ENCODE measurements at places on chromosomes 3 and 15.
A peak's percentile ranks its signal among the peaks of the same experiment; 100 is the strongest.

GRCh38 chr3:52317208-52318000, 1.3 kb downstream of the DNAH1 start:
- no peak for DNase-seq

DNA sequence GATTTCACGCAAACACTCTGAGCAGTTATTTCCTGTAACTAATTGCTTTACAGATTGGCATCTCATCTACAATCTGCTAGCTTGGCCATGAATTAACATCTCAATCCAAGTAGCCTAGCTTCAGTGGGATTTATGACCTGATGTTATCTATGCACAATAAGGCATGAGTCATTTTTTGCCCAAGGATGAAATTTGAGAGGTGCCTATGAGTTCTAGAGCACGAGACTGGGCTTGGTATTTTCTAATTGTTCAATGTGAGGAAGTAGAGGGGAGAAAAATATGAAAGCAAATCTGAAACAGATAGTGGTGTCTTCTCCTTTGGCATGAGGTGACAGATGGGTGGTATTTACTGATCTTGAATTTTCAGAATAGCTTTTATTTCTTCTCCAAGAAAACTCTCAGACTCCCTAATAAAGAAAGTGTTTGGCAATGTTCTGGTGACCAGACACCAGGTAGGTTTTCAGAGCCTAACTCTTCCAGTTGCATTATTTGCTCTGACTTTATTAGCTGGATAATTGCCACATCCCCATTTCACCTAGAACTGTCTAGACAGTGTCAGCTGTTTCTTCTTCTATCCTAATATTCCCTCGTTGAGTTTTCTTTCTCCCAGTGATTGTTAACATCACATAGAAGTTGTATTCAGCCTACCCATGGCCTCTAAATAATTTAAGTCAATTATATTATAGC, 301.0 kb upstream of the UMPS start:
- DNase-seq: peak; percentile 84

DNA sequence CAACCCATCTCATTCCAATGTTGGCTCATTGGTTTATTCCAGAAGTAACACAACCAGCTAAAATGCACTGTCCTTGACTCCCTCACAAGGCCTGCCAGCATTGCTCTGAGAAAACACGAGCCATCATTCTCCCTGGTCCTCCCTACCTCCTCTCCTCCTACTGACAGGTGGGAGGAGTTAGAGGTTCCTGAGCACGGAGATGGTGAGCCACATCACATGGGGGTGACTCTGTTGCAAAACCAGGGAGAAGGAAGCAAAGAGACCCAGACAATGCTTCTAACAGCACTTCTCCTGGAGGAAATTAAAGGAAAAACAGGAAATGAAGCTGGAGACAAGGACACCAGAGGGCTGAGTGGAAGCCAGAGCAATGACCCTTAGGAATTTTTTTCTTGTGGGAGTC, 667.4 kb downstream of the NTRK3 start:
- no peak for DNase-seq

DNA sequence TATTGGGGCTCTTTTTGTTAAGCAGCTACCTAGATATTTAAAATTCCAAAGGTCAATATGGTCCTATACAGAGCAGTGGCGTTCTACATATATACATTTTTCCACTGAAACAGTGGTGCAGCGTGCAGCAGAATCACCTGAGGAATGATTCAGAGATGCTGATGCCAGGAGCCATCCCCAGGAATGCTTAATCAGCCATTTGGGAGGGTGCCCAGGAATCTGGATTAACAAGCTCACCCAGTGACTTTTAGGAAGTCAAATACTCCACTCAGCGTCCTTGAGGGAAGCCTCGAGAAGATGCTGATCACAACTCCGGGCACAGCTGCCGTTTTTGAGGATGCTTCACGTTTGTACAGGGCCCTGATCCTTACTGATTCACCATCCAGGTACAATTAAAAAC, 82.6 kb upstream of the ARHGEF3 start:
- peak; percentile 70 for DNase-seq

DNA sequence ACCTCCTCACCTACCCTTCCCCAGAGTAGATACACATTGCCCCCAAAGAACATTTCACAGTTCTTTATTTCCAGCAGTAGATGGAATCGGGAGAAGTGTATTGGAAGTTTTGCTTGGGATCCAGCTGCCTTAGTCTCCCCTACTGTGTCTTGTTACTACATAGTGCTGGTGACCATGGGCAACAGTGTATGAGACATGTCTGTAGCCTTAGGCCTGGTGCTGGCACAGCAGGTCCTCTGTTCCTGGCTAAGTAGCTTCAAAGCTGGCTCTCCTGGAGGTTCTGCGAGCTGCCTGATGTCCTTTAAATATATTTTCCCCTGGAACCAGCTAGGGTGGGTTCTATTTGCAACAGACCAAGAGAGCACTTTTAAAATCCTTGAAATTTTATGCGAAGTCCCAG, 174.7 kb downstream of the THSD4 start:
- DNase-seq: no peak

DNA sequence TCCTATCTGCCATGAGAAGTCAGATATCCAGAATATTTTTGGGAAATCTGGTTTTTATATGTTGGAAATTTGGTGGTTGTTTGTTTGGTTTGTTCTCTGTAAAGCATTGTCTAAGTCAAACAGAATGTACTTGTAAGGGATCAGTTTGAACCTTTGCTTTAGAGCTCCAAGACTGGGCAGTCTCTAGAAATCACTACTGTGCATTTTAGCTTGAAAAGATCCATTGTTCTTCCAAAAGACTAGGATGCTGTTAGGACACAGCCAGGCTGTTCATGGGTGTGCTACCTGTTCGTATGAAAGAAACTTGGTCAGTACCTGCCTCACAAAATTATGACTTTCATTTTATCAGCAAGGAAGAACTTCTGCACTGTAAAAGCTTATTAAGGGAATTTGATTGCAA, 182.6 kb downstream of the WDR72 start:
- no peak for DNase-seq

DNA sequence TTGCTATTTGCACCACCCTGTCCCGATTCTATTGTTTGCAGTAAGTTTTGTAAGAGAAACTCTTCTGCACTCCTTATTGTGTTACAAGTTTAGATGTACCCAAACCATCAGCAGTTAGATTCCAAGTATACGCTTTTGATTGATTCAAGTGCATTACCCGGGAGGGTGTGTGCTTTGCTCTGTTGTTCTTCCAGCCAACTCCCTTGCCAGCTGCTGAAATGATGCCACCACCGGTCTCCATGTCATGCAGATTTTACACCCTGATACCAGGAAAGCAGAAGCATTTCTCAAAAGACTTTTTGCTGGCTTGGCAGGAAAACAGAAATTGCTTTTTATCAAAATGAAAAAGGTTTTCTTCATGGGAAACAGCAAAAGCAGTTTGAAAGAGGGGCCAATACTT, 1006.6 kb upstream of the CFAP20DC start:
- no peak for DNase-seq

DNA sequence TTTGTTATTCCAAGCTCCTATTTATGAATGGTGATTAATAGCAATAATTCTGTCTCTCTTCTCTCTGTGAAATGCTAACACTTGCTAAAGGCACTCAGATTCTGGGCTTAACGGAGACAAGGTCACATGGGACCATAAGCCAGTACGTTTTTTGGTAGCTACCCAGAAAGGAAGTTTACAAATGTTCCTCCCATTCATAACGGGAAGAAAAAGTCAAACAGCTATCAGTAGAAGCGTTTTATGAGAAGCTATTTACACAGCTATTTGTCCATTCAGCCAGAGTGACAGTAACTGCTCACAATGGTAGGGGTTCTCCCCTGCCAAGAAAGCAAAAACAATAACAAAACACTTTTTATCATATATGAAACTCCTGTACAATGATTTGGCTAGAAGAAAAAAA, 51.5 kb downstream of the ZMAT3 start:
- no peak for DNase-seq

GRCh38 chr3:174362556-174362955, 496.6 kb upstream of the NAALADL2 start:
- no peak for DNase-seq

DNA sequence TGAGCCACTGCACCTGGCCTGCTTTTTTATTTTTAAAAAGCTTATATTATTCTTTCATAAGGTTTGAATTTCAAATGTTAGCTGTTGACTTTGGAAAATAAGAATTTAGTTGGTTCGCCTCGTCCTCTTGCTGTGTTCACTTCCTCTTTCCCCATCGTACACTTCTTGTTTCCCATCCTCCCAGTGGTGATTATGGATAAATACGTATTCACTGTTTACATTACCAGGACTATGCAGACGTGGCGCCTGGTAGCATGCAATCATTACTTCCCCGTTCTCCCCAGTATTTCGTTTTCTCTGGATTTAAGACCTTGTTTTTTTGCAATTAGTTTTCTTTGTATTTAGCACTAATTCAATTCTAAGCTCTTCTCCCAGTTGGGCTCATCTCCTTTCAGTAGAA, 70.1 kb downstream of the LMLN start:
- no peak for DNase-seq

- no peak for DNase-seq
Measured at GRCh38 chr3:69738315-69738714, 949 bp upstream of the MITF start.

DNA sequence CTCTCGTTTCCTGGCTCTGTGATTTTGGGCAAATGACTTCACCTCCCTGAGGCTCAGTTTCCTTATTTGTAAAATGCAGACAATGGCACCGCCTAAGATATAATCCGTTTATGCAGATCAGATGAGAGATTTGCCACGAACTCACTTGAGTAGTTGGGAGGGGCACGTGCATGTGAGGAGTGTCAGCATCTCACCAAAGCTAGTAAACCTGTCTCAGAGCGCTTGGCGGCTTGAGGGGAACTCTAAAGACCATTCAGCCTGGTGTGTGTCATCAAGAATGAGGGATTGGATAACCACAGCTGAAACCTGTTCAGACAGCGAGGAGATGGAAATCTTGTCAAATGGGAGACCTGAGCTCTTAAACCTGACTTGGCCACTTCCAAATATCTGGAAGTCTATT, 48.7 kb downstream of the BDH1 start:
- DNase-seq: peak; percentile 93

GRCh38 chr3:188049606-188050530, 104.1 kb upstream of the LPP start:
- no peak for DNase-seq

GRCh38 chr3:100169201-100169920, 55.1 kb upstream of the FILIP1L start:
- no peak for DNase-seq

DNA sequence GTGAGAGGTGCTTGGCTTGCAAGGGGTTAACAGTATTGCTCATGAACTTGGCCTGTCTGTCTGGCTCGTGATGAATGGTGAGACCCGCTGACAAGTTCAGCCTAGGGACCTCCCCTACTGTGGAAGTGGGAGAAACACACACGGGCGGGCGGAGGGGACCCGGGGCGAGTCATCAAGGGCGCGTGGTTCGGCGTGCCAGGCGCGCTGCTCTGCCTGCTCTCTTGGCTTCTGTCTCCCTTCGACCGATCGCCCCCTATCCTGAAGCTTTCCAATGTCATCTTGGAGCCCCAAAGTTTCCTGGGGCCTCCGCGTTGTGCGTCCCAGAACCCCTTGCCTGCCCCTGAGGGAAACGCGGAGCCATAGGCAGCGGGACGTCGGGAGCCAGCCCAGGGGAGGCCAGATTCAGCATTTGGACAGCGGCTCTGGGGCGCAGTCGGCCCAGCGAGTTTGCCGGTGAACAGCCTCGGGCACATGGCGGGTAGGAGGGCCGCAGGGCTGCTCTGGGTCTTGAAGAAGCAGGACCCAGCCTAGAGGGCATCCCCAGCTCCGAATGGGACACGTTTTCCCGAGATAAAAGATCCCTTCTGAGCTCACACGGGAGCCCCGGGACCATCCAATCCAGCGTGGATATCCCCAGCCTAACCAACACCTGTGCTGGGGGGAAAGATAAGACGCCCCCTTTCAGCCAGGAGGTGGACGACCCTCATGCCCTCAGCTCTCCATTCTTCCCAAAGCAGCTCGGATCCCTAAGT, 27.0 kb upstream of the POLG start:
- DNase-seq: no peak

DNA sequence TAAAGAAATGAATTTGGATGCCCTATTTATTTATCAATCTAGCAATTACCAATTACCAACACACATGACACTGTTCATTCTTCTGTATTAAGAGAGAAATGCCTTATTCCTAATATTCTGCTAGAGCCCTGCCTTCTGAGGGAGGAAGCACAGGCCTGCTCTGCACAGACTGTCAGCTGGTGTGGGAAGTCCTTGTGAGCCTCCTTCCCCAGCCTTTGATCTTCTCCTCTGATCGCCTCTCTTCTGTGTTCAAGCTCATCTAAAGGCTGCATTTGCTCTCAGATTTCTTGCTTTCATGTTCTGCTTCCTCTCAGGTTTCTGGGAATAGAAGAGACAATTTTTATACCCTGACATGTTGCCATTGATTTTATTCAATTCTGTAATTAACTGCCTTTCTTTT, 290.6 kb upstream of the UMPS start:
- no peak for DNase-seq

GRCh38 chr15:56371495-56372147, 6.4 kb downstream of the TEX9 start:
- peak; percentile 62 for DNase-seq

DNA sequence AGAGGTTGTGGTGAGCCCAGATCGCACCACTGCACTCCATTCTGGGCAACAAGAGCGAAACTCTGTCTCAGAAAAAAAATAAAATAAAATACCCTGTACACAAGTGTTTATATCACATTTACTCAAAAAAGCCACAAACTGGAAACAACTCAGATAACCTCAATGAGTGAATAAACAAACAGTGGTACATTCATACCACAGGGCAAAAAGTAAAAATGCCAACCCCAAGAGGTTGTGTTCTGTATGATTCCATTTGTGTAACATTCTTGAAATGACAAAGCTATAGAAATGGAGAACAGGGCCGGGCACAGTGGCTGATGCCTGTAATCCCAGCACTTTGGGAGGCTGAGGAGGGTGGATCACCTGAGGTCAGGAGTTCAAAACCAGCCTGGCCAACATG, 12.9 kb downstream of the EDC3 start:
- no peak for DNase-seq

DNA sequence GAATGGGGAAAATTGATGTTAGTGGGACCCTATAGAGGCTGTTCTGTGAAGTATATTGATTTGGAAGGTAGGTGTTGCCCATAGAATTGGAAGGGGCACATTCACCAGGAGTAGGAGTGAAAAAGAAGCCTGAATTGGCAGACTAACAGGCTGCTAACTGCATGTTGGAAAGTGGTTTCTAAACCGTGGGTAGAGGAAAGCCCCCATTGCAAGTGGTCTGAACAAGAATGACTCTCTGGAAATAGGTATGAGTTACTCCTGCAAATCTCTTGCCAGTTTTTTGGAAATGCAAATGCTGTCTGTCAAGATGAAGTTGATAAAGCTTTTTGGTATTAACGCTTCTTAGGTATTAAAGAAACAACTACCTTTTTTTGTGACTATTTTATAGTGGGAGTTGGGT, 3.5 kb downstream of the UBE2E1 start:
- DNase-seq: no peak

DNA sequence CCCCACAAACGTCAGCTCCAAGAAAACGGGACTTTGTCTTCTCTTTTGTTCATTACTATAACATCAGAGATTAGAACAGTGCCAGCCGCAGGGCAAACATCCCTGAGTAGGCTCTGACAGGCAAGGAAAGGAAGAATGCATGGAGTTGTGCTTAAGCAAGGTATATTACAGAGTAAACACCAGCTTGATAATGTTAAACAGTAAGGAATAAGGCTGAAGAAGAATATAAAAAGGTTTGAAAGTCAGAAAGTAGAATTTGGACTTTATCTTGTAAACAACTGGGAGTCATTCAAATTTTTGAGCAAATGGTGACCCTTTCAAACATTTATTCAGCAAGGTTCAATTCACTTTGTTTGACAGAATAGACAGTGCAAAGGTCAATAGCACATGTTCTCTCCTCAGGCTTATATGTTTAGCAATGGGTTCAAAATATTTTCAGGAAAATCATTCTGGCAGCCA, 11.0 kb downstream of the GABPB1 start:
- DNase-seq: no peak
